ENCODE measurements at places on chromosomes 1 and 21.
A peak's percentile ranks its signal among the peaks of the same experiment; 100 is the strongest.

GRCh38 chr1:109652402-109652801 lies 3.5 kb upstream of the GSTM4 start:
- no peak for DNase-seq

GRCh38 chr1:101002551-101002950 lies 23.0 kb downstream of the DPH5 start:
- no peak for DNase-seq

GRCh38 chr1:180219776-180220175 lies 10.3 kb upstream of the LHX4 start:
- no peak for DNase-seq

GRCh38 chr1:199979071-199979470 lies 48.4 kb upstream of the NR5A2 start:
- DNase-seq: no peak

DNA sequence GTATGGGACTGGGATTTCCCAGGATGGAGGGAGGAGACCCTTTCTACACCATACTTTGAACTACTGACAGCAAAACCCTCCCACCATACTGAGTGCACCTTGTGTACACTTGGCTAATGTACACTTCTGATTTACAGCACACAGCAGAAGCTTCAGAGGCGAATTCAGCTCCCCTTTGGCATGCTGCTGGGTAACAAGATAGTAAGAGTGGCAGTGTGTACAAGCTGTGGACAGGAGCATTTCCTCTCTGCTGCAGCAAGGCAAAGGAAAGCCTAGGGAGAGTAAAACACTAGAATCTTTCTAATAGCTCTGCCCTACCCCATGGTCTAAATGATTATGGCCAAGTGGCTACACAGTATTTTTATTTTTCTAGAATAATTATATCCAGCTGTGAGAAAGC lies 83.9 kb upstream of the ARTN start:
- no peak for DNase-seq

DNA sequence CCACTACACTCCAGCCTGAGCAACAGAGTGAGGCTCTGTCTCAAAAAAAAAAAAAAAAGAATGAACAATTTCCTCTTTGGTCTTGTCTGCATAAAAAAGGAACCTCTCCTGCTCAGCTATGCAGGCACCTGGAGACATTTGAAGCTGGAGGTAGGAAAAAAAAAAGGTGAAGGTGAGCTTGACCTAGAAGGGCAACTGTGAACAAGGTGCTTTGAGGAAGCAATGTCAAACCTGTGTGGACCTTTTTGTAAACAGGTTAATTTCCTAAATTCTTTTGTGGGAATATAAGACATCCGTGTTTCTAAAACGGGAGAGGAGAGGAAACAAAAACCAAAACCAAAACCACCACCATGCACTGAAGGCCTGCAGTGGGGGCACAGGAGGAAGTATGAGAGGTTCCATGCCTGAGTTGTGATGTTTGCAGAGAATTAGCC lies 77.5 kb downstream of the SLC45A1 start:
- DNase-seq: peak; percentile 67

DNA sequence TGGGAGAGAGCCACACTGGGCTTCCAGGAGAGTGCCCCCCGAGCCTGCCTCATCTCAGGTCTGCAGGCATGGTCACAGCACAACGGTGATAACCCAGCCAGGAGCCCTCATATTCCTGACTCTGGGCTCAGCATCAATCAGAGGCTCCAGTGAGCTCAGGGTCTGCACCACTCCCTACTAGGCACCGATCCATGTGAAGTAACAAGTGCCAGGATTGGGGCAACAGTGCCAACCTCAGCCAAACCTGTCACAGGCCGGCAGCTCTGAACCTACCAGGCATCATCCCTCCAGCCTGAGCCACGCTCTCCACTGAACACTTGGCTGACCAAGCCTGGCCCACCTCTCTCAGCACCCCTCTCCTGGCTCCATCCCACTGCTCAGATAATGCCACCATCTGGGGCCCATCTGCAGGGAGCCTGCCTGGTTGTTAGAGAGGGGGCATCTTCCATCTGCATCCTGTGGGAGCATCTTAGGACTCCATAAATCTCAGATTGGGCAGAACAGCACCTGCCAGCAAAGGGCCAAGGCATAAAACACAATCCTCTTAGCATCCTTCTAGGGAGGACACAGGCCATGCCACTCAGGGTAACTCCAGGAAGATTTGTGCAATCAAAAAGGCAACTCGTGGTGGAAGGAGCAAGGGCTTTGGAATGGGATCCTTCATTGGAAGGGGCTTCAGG lies 213.7 kb upstream of the CSF3R start:
- no peak for DNase-seq

DNA sequence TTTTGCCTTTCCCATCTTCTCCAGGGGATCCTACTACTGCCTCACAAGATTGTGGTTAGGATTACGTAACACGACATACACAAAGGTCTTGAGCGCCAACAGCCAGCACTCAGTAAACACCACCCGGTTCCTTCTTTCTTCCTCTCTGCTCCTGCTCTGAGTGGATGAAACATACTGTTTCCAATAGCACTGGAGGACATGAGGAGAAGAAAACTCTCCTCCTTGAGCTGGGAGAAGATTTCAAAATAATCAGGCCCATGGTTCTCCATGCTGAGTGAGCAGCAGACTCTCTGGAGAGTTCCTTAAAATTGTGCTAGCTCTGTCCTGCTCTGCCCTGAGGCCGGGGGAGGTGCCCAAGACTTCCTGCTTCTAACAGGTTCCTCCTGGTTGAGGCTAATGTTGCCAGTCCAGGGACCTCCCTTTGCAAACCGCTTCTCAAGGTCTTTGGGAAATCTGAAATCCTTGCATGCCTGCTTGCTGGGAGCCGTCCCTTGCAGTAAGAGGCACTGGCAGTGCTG lies 29.4 kb upstream of the MX1 start:
- DNase-seq: peak; percentile 70

DNA sequence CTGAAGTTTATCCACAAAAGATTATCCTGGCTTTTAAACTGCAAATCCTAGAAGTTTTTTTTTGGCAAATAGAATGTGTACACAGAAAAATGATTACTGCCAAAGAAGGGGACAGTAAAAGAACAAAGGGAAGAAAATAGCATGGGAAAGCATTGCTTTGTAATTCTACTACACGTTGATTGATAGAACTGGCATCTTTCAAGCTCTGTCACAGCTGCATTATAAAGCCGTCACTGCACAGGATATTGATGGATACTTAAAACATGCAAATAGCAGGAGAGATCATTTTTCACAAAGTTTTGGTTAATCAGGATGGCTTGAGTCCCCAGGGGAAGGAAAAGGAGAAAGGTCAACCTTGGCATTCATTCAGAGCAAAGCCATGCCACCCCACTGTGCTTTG lies 183.7 kb upstream of the RRP15 start:
- no peak for DNase-seq

DNA sequence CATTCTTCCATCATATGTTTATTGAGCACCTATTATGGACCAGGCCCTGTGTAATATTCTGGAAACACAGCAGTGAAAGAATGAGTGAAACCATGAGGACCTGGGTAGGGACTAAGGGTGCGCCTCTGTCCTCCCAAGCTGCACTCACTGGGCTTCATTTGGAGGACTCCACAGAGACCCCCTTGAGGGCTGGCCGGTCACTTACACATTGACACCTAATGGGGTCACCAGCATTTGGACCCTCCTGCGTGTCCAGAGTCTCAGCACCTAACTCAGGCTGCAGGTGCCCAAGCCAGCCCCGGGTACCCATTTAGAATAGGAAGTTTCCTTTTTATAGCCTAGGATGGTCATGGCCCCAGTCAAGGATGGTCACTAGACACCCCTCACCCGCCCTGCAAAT lies 2.8 kb upstream of the FNDC5 start:
- DNase-seq: no peak

DNA sequence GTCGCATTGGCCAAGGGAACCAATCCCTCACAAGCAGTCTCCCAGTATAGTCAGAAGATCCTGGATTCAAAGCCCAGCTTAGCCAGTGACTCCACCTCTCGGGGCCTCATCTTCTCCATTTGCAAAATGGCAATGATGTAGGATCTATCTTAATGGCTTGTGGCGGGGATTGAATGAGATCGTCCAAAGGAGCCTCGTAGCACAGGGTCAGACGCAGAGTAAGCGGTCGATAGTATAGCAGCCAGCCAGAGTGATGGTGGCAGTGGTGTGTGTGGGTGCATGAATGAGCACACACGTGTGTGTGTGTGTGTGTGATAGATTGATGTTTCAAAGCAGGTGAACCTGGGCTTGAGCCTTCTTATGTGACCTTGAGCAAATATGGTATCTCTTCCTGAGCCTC lies 79.8 kb upstream of the WNT4 start:
- no peak for DNase-seq

DNA sequence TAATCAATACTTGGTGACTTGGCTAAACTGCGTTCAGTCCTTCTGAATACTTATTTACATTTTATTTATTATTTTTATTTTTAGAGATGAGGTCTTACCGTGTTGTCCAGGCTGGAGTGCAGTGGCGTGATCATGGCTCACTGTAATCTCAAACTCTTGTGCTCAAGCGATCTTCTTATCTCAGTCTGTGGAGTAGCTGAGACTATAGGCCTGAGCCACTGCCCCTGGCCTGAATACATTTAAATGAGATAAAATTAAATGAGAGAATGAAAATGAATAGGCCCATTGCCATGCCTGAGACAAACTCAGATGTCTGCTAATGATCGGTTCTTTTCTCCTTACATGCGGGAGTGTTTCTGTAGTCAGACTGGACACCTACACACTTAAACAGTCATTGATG lies 86.0 kb downstream of the GALNT2 start:
- no peak for DNase-seq

- no peak for DNase-seq
Observed at GRCh38 chr1:54275349-54275748, 75.4 kb downstream of the MRPL37 start.

- no peak for DNase-seq
Observed at GRCh38 chr21:28294051-28294450, 698.6 kb downstream of the LTN1 start.

DNA sequence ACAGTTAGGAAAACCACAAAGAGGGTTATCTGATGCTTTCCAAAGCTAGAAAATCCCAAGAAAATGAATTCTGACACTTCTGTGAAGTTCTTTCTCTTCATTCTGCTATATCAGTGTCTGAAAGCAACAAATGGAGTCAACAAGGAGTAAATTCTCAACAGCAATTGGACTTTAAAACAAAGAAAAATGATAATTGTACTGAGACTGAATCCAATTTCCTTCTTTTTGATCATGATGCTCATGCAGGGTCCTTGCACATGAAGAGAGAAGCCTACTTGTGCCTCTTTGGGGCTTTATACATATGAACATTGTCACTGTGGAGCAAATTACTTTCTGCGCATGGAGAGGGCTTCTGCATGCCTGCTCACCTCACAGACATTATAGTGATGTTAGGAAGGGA lies at the start of gene OR10J5:
OR10J5 (minus strand) TSS at position 101 of the 400 bp plus-strand sequence; CDS start at position 101, 0 bp downstream.
- no peak for DNase-seq

DNA sequence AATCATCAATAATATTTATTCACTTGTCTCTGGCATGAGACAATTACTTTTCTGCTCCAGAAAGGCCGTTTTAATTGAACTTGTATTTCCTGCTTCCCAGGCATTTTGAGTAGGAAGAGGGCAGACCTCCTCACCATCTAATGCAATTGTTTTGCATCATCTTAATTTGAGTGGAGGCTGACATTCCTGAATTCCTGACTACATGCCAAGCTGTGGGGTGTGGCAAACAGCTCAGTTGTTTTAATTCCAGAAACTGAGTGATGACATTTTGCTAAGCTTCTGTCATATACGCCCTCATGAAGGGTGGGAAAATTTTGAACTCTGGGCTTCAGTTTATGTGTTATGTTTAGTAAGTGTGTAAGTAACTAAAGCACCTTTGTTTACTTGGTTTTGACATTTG lies 125.4 kb upstream of the USP25 start:
- DNase-seq: no peak

- DNase-seq: no peak
Observed at GRCh38 chr1:61708953-61709907, 15.7 kb downstream of the TM2D1 start.

DNA sequence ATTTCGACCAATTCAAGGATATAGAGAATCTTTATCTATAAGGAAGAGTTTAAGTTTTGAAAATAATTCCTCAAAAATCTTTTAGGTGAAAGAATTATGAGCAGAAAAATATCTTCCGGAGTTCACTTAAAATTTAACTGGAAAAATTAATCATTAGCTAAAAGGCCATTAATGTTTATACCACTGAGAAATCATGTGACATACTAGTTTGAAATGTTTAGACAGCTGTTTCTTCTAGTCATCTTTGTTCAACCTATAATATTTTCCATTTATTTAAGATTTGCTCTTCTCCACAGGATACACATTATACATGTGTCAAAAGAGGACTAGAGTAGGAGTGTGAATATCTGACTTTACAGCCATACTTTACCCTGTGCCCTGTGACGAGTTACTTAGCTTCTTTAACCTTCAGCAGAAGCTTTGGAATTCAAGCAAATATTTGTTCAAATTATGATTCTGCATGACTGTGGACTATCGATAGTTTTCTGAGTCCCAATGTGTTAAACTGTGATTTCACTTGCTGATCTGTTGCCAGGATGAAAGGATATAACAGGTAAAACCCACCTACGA lies 374.8 kb downstream of the BRINP3 start:
- no peak for DNase-seq

GRCh38 chr21:17819877-17820229 lies 697 bp upstream of the C21orf91 start:
- DNase-seq: no peak

DNA sequence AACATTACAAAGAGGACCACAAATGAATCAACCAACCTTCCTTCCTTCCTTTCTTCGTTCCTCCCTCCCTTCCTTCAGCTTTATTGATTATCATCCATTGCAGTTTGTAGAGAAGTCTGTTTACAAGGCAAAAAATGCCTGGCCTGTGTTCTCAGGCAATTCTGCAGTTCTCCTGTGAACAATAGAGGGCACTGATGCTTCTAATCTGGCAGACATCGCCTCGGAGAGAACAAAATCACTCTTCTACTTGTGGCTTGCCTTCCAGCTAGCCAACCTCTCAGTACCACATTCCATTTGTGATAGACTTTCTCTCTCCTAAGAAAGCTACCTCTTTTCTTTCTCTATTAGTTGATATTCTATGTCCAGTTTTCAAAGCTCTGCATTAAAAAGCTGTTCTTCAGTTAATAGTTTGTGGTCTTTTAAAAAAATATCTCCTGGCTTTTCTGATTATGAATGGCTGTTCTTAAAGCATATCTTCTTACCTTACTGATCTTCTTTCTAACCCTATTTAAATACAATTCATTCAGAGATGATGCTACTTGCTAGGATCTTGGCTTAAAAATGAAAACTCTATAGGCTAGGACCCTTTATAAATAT lies 26.9 kb upstream of the ESRRG start:
- DNase-seq: no peak

DNA sequence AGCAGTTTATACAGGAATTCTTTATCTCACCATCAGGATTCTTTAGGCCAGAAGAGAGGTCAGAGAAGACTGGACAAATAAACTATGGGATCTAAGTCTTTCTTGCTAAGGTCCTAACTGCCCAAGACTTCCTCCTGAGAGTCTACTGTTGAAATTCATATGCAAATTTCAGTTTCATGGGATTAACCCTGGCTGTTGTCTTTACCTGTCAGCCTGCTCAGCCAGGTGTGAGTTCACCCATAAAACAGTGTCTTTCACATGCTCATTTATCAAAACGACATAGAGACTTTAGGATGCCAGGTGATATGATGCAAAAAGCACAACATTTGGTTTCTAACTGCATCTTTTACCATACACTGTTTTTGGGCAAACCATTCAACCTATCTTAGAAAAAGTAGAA lies 211.0 kb downstream of the PDE4B start:
- no peak for DNase-seq

GRCh38 chr1:33606272-33606671 lies 133.8 kb downstream of the ZSCAN20 start:
- no peak for DNase-seq
